Spinal cord (tissue), 10 donors: ENCODE measurements at places on chromosomes 2 and 18. TPM values are rescaled to one million over a fixed set of nuclear protein-coding genes. Genes with fewer than 3 reads are reported as not detected.

Gene SH2D6
- total RNA-seq, result not detected

Gene GDF7
- 1.1 TPM for total RNA-seq

Gene ATP6V1C2
- 0.77 TPM for total RNA-seq

Gene ASXL3
- total RNA-seq, result 28.0 TPM

Gene THSD7B
- total RNA-seq, result 10.8 TPM

Gene CYP27C1
- 1.3 TPM for total RNA-seq

Gene TTR
- not detected for total RNA-seq

Gene CYP1B1
- 102 TPM for total RNA-seq

Gene GAREM2
- total RNA-seq, result 8.7 TPM

Gene EFR3B
- total RNA-seq, result 14.4 TPM

Gene TRIM43
- total RNA-seq, result 0.59 TPM

Gene GAD1
- total RNA-seq, result 60.9 TPM

Gene MRPS5
- total RNA-seq, result 60.7 TPM

Gene EIF2AK2
- 36.3 TPM for total RNA-seq

Gene ABCB11
- total RNA-seq, result 0.20 TPM

Gene GATA6
- total RNA-seq, result 0.89 TPM
